ENCODE measurements at places on chromosomes 3 and 15.
A peak's percentile ranks its signal among the peaks of the same experiment; 100 is the strongest.

GRCh38 chr3:16257309-16257708 is 7.4 kb downstream of the DPH3 start:
- no peak for DNase-seq

DNA sequence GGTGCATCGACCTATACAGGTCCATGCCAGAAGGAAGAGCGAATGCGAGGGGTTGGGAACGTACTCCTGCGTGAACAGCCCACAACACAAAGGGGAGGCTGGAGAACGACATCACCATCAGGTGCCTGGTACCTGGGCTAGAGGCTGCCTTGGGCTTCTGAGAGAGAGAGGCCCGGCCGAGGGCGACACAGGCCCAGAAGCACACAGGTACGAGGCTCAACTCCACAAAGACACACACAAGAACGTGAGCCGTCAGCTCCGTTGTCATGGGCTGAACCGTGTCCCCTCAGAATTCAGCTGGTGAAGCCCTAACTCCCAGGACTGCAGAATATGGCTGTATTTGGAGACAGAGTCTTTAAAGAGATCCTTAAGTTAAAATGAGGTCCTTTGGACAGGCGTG is 134.3 kb downstream of the ATP10A start:
- DNase-seq, result no peak

DNA sequence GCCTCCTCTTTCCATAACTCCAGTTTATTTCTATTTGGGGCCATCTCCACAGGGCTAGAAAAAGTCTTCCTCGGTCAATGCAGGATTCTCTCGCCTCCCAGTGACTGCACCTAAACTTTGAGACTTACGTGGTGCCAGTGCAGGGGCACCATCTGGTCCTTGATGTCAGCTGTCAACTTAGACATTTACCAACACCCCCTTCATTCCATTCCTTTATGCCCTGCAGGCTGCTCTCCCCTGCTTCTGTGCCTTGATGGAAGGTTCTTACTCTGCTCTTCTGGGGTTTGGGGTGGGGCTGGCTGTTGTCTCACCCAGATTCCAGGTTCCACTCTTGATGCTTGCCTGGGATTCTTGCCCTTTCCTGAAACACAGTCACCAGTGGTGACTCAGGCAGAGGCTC is 101.8 kb downstream of the ST8SIA2 start:
- DNase-seq, result no peak

DNA sequence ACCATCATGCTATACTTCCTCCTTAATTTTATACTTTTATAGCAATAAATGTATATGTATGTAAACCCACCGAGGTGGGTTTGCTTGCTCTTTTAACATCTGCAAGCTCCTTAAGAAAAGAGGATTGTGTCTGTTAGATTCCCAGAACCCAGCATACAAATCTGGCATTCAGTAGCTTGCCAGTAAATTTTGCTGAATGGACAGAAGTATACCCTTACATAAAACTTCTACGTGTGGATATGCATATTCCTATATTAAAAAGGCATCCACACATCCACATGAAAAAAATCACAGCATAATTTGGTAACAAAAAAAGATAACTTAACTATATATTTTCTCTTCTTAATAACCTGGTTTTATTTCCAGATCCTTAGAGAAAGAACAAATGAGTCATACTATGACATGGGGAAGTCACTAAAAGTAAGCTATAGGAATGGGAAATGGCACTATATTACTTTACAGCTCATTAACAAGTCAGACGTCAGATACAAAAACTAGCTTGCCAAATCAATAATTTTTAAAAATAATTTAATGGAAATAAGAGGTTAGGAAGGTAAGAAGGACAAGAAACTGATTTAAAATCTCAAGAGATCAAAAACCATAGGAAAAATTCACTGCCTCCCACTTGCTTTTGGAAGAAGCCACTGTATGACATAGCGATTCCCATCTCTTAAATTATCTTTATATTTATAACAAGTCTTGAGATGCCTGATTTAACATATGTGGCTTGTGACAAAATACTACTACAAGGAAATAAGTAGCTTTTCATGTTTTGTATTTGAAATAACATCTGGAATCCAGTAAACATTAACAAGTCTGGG is 68.7 kb downstream of the SUMF1 start:
- DNase-seq, result no peak

- no peak for DNase-seq
Observed at GRCh38 chr3:158846803-158847451, 45.1 kb downstream of the MFSD1 start.

DNA sequence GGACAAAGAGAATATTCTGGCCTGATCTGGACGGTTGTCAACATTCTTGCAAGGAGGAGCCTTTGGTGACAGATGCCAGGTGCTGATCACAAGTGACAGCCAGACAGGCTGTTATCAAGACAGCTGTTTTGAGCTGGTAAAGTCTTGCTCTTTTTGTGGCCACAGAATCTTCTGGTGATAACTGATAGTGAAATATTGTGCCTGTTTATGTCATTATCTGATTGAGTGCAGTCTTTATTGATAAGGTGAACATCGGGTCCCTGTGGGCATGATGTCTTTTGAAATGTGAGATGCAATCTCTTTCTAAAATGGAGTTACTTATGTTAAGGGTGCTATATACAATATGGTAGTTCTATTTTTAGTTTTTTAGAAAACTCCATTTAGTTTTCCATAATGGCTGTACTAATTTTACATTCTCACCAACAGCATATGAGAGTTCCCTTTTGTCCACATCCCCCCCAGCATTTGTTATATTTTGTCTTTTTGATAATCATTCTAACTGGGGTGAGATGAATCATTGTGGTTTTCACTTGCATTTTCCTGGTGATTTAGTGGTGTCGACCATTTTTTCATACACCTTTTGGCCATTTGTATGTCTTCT is 10.7 kb downstream of the CEP63 start:
- DNase-seq, result no peak

DNA sequence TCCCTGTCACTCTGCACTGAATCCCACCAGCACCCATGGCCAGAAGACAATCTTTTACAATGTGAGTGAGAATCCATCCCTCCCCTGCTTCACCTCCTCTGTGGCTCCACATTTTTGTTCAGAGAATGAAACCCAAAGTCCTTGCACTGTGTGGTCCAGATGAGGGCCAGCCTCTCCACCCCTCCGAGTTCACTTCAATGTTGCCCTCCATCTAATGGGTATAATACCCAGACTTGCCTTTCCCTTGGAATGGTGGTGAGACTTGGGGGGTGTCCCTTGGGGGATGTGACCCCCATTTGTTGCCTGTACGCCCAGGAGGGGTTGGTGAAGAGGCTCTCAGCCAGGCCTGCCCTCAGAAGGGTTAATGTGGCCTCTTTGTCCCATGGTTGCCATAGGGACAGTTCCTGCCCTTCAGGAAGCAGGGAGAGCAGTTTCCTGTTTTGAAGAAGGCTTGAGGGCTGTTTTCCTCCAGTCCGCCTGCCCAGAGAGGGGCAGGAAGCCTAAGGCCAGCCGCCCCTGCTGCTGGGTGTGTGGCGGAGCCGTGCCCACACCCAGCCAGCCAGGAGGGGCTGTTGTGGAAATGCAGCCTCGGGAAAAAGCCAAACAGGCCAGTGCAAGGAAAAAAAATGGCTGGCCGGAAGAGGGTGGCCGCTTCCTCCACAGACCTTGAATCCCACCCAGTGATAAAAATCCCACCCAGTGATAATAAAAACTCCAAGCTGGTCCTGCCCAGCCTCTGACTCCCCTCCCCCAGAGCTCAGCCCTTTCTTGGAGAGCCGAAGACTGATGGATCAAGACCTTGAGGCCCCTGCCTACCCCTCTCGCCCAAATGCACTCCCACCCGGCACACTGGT is 14.6 kb upstream of the FGD5 start:
- DNase-seq, result no peak

DNA sequence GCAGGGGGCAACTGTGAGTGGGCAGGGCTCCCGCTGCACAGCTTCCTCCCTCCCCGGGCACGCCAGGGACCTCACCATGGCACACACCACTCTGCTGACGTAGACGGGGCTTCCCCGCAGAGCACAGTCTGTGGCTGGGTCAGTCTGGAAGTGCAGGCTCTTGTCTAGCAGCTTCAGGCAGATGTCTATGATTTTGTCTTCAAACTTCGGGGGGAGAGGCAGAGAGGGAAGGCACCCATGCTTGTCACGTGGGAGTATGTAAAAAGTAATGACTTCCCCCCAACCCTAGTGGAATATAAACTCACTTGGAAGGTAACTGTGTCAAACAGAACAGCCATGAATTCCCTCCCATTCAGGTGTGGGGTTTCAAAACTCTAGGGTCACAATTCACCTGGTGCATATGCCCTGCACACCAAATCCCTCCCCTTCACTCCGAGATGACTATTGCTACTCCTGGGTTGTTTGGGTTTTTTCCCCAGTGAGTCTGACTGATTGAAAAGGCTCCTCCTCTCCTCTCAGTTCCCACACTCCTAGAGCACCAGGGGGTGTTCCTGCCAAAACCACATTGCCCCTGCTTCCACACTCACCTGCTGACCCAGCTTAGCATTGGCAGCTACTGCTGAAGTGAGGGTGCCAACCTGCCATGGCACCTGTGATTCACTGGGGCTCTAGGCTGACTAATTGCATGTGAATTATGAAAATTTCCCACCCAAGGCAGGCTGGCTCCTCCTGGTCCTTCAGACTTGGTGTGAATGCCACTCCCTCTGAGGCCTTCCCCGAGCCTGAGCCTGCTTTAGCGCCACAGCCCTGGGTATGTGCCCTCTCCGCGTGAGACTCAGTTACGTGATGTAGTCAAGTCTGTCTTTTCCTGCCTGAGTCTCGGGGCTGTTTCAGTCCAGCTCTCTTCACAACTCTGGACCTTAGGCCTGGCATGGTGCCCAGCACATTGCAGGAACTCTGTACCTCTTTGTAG is 13.0 kb downstream of the TGM5 start:
- peak; percentile 15 for DNase-seq

- DNase-seq, result no peak
Observed at GRCh38 chr3:37899101-37899707, 37.5 kb downstream of the CTDSPL start.

DNA sequence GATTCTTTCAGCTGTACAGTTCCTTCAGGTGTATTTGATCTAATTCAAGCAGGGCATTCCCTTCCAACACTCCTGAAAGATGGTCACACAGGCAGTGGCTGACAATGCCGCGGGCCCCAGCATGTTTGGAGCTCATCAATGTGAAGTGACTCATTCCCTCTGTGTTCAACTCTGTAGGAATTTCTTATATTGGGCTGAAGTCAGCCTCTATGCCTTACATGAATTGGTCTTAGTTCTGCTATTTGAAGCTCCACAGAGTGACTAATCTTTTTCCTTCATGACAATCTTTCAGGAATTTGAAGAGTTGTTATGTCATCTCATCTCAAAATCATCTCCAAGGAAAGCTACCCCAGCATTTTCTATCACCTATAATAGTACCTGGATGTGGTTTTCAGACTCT is 142.5 kb upstream of the C2CD4B start:
- no peak for DNase-seq

- DNase-seq, result no peak
Observed at GRCh38 chr15:63329567-63330350, 51.9 kb downstream of the CA12 start.

DNA sequence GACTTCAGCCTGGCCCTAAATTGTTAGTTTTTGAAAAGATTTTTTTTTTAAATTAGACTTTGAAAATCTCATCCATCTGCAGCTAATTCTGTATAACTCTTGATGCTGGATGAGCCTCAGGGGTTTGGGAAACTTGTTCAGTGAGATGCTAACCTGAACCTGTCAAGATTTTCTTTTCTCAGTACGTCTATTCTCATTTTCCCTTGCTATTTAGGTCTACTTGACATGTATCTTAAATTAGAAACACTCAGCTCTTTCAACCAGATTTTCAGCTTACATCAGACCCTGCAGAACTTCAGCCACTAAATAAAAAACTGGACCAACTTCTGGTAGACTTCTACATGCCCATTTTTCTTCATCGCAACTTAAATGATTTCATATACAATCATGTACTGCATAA is 61.4 kb downstream of the MFSD1 start:
- DNase-seq, result no peak

- no peak for DNase-seq
Observed at GRCh38 chr3:128590948-128591347, 59.7 kb downstream of the RPN1 start.

DNA sequence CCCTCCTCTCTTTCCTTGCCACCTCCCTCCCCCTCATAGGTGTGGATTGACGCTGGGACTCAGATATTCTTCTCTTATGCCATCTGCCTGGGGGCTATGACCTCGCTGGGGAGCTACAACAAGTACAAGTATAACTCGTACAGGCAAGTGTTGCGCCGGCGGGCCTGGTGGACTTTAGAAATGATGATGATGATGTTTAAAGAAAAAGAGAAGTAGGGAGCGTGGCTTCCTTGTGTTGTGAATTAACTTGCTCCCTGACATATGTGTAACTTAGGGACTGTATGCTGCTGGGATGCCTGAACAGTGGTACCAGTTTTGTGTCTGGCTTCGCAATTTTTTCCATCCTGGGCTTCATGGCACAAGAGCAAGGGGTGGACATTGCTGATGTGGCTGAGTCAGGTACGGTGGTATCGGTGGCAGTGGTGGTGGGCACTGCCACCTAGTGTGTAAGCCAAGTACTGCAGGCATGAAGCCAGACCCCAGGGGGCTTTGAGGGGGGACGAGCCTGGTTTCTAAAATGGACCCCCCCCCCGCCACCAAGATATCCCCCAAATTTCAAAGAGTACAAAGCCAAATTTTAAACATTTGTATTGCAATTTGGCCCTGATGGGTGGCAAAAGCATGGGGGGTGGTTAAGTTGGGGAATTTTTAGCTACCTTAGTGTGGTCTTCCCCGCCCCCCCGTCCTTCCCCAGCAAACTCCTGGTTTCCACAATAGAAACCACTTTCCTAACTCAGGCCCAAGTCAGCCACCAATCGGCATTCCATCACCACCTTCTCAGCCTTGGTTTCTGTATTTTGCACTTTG is 65.6 kb downstream of the SLC6A6 start:
- DNase-seq, result peak; percentile 36

GRCh38 chr3:41863024-41863423 is 98.9 kb downstream of the ULK4 start:
- DNase-seq, result no peak

All from CD4-positive, alpha-beta T cell treated with Interleukin-6 at 100 ng/mL for 8 hours (primary cell).